Stimulated activated CD4-positive, alpha-beta T cell treated with anti-CD3 and anti-CD28 coated beads, TNF-alpha, amount 100 ng/mL, for 1 hour (primary cell): ENCODE measurements at places on chromosomes 12 and 14.

DNA sequence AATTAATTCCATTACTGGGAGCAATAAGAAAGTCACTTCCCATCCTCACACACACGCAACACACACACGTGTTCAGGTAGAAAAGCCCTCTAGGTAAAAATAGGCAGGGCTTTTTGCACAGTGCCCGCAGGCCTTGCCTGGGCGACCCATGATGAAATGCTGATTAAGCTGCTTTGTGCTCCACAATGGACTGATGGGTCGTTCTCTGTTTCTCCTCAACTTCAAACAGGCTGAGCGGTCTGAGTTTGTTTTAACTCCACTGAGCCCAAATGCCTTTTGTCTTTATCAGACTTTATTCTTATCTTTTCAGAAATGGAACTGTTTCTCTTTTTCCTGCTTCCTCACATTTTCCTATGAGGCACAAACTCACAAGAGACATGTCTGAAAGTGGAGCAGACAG is 9.4 kb upstream of the DACT1 start:
- DNase-seq = no peak

GRCh38 chr12:93684716-93685115 is 7.5 kb downstream of the CRADD start:
- DNase-seq = no peak

DNA sequence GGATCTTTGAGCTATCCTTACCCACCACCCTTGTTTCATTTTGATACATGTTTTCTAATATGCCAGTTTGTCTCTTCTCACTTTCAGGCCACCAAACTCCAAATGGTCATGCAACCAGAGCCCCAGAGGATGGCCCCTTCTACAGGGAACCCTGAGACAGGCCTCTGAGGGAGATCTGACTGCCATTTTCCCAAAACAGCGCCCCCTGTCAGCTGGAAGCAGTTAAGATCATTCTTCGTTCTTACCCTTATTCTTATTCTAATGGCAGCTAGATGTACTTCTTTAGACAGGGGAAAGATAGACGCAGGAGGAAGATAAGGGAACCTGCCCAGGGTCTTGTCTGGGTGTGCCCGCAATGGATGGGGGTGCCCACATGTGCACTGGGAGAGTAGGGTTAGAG is 38.4 kb downstream of the C12orf56 start:
- no peak for DNase-seq

GRCh38 chr12:88904705-88905104 is 324.4 kb upstream of the KITLG start:
- DNase-seq = no peak

- peak; percentile 82 for DNase-seq
These were observed 6.3 kb upstream of the ITGB7 start for GRCh38 chr12:53213348-53213747.

DNA sequence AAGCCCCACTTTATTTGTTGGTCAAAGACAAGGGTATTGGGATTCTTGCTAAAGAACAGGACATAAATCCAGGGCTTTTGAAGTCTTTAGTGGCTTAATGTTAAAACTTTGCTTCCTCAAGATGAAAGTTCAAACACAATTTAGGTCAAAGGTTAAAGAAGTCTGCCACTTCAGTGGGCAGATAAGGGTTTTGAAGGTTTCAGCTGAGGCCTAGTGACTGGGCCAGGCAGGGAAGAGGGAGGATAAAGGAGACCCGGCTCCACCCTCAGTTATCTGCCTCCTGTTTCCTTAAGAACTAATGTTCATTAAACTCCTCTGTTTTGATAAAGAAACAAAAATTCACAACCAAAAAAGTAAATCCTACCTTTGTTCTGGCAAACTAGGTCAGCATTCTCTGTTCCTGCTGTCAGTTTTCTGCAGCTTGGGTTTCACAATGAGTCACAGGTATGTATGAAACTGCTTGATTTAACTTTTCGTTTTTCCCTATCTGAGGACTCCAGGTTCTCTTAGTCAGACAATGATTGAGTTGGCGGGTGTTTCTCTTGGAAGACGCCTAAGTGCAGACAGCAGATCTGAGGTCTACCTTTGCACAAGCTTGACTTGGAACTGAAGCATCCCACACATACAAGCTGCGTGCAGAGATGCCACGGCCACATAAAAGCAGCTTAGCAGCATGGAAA is 208.3 kb downstream of the EXOC5 start:
- no peak for DNase-seq

- no peak for DNase-seq
These were observed 283.5 kb upstream of the RGS6 start for GRCh38 chr14:71648725-71649124.
